ENCODE measurements at places on chromosomes 7 and 10.

DNA sequence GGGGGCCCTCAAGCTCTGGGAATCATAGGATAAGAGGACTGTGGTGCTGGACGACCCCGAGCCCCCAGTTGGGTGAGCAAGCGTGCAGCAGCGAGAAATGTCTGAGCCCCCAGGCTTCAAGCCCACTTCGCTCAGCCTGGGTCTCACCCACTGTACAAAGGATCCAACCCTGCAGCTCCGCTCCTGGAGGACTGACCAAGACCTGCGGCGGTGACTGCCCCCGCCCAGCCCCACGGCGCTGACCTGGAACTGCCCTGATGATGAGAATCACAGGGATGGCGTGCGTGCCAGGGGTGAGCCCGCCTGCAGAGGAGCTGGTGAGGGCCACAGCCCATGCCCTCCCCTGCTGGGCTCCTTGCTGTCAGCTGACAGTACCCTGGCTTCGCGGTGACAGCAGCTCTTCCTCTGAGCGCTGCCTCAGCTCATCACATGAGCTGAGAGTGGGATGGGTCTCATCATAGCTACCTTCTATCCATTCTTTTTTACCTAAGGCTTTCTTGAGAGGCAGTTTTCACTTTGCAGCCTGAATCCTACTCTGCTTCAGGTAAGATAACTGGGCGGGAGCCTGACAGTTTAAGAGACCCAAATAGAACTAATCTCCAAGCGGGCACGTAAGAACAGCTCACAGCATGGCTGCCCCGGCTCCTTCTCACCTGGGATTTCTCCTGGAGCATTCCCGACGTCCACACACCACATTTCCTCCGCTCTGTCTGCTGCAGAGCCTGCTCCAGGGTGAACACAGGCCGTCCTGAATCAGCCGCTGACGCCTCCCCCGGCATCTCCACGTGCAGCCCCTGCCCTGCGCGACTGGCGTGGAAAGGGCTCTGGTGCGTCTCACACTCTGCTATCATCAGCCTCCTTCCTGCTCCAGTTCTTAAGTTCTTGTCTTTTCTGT is 329.9 kb downstream of the PTPRN2 start:
- DNase-seq, result no peak

DNA sequence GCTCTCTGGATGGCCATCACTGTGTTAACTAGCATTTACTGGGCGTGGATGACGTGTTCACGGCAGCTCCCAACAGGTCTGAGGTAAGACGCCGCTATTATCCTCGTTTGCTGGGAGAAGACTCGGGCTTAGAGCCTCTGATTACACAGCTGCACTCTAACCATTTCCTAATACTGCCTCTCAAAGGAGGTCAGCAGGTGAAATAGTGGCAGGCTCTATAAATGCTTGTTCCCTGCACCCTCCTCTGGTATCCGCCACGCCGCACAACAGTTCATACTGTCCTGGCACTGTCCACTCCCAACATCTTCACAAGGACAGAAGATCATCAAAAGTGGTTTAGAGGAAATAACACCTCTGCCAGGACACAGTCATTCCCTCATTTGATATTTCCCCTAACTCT is 28.3 kb downstream of the HIPK2 start:
- no peak for DNase-seq

DNA sequence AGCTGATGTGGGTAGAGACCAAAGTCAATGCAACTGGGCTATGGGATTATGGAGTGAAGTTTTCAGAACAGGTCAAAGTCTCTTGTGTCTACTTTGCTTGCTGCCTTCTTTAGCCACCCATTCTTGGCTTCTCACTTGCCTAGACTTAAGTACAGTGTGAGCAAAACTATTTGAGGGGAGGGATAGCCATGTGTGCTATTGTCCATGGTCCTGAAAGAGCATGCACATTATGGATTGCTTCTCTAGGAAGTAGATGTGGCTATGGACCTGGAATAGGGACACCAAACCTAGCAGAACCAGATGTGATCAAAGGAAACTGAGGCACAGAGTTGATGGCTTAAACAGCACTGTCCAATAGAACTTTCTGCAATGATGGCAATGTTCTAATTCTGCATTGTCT is 81.9 kb upstream of the ZNF800 start:
- DNase-seq, result no peak

DNA sequence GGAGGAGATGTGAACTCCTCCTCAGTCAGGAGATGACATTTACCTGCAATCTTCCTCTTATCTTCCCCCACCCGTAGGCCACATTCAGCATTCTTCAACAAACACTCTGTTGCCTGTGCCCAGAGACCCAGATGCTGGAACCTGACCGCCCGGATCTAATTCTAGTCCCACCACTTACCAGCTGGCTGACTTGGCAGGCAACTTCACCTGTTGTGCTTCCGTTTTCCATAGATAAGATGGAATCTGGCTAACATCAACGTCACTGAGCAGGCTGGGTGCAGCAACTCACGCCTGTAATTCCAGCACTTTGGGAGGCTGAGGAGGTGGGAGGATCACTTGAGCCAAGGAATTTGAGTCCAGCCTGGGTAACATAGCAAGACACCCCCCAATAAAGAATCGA is 21.3 kb upstream of the FXYD4 start:
- DNase-seq, result no peak

DNA sequence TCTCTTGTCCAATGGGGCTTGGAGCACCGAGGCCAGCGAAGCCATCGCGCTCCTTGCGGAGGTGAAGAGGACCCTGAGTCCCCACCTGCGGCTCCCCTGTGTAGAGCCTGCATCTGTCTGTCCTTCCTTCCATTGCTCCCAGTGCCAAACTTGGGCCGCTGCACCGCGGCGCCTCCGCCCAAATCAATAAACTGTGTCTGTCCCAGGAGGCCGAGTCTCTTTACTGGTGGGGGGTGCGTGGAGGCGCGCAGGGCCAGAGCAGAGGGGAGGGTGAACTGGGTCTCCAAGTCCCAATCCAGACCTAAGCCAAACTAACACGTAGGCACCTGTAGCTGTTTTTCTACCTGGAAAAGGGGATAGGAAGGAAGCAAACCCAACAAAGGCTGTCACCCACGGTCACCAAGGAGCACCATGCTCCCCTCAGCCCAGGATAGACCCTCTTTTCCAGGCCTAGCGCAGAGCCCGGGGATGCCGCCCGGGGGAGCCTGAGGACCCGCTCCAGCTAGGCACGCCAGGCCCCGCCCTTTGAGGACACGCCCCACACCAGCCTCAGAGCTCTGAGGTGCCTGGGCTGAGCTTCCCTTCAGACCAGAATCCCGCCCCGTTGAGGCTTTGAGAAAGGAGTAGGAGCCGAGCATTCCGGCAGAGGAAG is 1.2 kb upstream of the CHAT start:
- DNase-seq, result no peak

DNA sequence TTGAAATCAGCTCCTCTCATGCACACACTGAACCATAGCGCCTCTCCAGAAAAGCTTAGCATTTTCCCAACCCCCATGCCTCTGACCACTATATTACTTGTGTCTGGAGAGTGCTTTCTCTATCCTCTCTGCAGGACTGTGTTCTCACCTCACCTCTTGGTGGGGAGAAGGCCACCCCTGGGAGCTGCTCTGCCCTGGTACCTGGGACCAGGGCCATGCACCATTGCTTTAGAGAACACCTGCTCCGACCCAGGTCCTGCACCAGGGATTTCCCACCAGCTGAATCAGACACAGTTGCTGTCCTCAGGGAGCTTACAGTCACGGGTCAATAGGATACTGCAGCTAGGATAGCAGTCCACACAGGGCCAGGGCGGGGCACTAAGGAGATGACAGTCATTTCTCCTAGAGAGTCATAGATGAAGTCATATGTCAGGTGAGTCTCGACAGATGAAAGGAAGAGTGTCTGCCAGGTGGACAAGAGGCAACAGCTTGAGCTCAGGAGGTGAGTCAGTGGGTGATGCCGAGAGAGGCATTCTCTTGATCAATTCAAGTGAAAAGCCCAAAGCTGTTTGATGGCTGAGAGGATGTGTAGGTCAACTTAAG is 619 bp upstream of the LMTK2 start:
- DNase-seq, result no peak

- DNase-seq, result no peak
Observed at GRCh38 chr10:97896756-97897358, 47.2 kb downstream of the GOLGA7B start.

DNA sequence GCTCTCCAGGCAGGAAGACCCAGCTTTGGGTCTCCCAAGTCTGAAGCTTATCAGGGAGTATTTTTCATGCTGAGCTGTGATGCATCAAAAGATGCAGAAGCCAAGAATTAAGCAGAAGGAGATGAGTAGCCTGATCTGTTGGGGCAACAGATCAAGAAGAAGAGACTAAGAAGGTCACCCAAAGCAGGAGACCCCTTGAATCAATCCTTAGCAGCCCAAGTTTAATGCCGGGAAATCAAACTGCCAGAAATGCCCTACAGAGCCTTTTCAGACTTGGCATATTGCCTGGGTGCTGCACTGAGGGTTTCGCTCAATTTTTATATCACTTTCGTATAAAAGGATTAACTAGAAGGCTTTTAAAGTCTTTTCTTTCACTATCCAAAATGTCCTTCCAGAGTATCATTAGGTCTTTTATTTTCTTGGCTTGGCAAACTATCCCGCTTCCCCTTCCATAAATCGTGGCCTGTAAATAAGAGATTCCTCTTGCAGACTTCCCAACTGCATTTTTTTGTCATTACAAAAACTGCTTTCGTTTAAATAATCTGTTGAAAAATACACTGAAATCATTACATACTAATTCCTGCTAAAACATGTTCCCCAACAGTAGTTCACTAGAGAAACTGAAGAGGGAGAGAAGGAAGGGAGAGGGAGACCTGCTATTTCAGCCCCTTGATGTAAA is 49.0 kb upstream of the STK17A start:
- no peak for DNase-seq

Data from T-helper 2 cell (primary cell).